ENCODE measurements at places on chromosomes 5 and 9. TPM values are rescaled to one million over a fixed set of nuclear protein-coding genes. Genes with fewer than 3 reads are reported as not detected.

FEM1C gene
- total RNA-seq, result 20.9 TPM

GMCL2 gene
- total RNA-seq, result not detected

IFNA2 gene
- not detected for total RNA-seq

SYK gene
- not detected for total RNA-seq

SLC23A1 gene
- not detected for total RNA-seq

CCL28 gene
- 15.7 TPM for total RNA-seq

TRPM3 gene
- 0.11 TPM for total RNA-seq

CCL21 gene
- not detected for total RNA-seq

TAF11L5 gene
- not detected for total RNA-seq
